ENCODE measurements at places on chromosomes 11 and 22.

DNA sequence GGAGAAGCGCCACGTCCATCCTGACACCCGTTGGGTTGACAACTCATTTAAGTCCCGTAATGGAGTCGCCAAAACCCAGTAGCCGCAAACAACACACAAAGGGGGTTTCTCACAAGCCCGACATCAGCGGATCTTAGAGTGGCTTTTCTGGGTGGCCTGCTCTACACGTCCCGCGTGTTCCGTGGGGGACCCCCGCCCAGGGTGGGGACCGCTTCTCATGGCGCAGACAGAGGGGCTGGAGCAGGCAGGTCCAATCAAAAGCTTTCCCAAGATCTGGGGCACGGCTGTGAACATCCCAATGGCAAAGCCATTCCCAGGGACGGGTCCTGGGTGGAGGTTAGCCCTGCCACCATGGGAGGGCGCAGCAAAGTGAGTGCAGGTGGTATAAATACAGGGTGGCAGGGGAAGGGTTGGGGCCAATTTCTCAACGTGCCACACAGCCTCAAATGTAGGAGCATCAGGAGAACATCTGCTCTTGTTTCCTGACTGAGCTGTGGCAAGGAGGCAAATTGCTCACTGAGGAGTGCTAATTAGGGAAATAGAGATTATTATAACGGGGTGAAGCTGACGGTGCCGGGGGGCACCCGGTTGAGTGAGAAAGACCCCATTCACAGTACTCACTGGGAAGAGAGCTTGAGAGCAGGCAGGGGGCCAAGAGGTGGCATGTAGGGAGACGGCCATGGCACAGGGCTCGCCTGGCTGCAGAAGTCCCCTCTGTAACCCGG lies 1447.2 kb downstream of the TBC1D22A start:
- no peak for DNase-seq

DNA sequence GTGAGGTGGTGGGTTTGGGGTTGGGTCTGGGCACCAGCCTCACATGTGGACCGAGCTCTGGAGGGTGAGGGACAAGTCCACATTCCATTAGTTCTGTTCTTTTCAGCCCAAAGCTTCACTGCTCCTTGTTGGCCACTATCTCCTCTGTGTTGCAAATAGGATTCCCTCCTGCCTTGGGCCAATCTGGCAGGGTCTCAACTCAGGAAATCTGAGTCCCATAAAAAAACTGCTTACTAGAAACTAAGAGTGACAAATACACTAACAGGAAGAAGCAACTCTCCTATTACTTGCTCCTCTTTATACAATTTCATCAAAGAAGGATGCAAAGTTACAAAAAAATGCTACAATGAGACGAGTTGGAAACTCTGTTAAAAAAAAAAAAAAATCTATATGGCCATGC lies 66.2 kb upstream of the CSNK1E start:
- no peak for DNase-seq

DNA sequence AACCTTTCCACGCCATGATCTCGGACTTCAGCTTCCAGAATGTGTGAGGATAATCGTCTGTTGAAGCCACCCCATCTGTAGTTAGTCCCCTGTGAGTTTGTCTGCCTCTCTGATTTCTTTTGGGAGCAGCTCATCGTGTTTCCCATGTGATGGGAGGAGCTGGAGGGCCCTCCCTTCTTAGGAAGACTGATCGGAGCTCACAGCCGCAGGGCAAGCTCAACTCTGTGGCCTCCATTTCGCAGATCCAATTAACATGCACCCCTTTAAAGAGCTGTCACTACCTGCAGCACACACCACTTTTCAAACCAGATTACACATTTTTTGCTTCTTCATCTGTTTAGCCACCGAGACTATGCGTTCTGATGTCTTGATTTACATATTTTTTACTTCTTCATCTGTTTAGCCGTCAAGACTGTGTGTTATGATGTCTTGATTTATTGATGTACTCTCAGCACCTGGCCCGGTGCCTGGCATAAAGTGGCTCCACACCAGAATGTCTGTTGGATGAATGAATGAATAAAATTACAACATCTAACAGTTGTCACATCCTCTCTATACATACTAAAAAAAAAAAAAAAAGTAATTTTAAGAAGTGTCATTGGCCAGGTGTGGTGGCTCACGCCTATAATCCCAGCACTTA lies 14.9 kb upstream of the PPFIA1 start:
- DNase-seq: no peak

DNA sequence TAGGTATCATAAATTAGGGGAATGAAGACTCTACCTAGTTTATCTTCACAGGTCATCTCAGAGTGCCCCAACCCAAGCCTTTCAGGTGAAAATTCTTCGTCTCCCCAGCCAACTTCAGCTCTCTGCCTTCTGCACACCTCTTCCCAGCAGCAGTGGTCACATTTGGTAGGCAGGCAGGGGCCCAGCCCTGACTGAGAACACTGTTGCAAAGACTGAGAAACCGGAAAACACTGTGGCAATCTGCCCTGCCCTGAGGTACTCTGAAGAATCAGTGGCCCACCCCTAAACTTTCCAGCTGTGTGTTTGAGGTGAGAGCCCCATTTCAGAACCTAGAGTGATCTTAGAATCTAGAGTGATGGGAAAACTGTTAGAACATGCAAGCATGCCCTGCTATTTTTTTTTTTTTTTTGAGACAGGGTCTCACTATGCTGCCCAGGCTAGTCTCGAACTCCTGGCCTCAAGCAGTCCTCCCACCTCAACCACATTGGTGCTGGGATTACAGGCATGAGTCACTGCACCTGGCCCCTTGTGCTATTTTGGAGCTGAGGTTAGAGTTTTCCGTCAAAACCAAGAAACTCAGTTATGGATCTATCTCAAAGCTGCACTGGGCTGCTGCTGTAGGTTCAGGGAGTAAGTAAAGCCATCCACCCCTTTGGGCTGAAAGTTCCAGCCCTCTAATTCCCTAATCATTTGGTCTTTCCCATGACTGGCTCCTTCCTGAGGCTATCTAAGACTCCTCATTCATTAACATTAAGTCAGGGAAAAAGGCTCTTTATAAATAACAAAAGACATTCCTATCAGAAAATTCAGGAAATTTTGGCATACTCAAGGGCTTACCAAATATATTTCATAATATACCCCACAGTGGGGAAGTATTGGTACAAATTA lies 1.7 kb upstream of the LDHA start:
- peak; percentile 13 for DNase-seq

- no peak for DNase-seq
Measured at GRCh38 chr22:28909375-28909774, 26.0 kb downstream of the ZNRF3 start.

- DNase-seq: peak; percentile 35
Measured at GRCh38 chr11:115674176-115674936, 170.1 kb upstream of the CADM1 start.

DNA sequence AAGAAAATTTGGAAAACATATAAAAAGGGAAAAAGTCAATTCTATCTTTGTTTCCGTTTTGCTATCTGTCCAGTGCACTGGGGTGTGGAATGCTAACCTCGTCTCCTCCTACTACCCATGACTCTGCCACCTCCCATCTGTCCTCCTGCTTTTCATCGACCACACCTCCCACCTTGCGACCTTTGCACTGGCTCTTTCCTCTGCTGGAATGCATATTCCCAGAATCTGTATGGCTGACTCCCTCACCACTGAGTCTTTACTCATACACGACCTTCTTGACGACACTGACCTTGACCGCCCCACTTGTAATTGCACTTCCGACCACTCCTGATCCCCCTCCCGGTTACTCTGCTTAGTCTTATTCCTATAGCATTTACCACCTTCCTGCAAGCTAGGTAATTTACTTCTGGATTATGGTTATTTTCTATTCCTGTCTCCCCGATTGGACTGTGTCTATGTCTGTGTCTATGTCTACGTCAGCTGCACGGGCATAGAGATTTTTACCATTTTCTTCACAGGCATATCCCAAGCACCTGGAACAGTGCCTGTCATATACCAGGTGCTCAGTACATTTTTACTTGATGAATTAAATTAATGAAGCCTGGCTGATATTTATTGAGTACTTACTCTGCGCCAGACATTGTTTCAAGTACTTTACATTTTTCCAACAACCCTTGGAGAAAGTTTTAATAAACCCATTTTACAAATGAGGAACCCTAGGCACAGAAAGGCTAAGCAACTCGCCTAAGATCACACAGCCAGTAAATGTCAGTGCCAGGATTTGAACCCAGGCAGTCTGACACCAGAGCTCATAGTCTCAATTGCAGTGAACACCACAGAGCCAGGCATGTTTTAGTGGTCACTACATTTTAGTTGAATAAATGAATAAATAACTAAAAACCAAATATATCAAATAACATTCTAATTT lies 89.3 kb upstream of the SLC22A12 start:
- DNase-seq: no peak

- DNase-seq: no peak
Measured at GRCh38 chr11:133271871-133272776, 260.2 kb downstream of the OPCML start.

GRCh38 chr11:64766881-64767280 lies 7.1 kb upstream of the PYGM start:
- DNase-seq: no peak

DNA sequence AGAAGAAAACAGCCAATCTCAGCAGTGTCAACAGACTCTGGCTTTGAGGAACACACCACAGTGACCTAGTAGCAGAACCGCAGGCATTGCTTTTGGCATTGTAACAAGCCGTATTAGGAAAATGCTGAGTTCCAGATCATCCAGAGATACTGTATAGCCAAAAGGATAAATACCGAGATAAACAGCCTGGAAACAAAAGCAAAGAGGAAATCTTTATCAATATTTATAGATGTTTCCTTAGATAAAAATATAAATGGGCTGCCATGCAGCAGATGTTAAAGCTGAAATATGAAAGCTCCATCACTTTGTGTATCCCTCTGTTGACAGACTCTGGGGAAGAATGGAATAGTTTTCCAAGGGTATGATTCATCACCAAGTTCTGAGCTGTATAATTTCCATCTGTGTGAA lies 98.9 kb upstream of the TP53AIP1 start:
- peak; percentile 59 for DNase-seq

GRCh38 chr11:76240161-76240540 lies 33.8 kb upstream of the WNT11 start:
- DNase-seq: no peak
